ENCODE measurements at places on chromosomes 16 and 17.

GRCh38 chr17:27558842-27559505 lies 72.0 kb upstream of the LGALS9 start:
- DNase-seq, result no peak

DNA sequence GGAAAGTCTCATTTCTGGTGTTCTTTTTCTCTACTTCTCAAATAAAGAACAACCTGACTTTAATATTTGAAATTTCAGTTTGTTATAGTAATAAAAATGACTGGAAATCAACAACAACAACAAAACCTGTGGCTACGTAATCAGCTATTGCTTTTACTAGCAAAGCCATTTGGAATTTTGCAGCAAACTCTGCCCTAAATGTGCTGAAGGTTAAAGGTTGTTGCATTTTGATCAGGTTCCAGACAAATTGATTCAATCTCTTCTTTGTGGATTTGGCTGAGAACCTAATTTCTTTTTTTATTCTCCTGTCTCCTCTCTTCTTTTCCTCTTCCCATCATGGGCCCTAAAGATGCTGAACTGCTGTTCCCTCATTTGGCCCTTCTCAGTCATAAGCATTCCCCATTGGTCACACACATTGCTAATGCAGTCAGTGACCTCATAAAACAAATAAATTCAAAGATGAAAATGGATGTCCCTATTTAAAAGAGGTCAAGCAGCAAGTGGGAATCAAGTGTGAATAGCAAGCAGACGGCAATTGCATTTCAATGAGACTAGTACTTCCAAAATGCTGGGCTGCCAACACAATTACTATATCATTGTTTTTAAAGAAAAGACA lies 795.1 kb upstream of the CDH8 start:
- DNase-seq, result no peak

GRCh38 chr17:28540231-28540630 lies 12.2 kb downstream of the UNC119 start:
- no peak for DNase-seq

- no peak for DNase-seq
Observed at GRCh38 chr17:42767512-42767911, 5.7 kb upstream of the VPS25 start.

GRCh38 chr16:48536614-48537200 lies 73.3 kb downstream of the N4BP1 start:
- DNase-seq, result no peak

- peak; percentile 31 for DNase-seq
Observed at GRCh38 chr17:74296548-74296936, 22.5 kb downstream of the DNAI2 start.

GRCh38 chr16:10093576-10093975 lies 88.7 kb downstream of the GRIN2A start:
- no peak for DNase-seq

Data from activated CD4-positive, alpha-beta T cell treated with anti-CD3 and anti-CD28 coated beads, Interleukin-2, amount 50 U/mL, for 1 hour (primary cell).